ENCODE measurements at places on chromosomes 3 and 15. TPM values are rescaled to one million over a fixed set of nuclear protein-coding genes. Genes with fewer than 3 reads are reported as not detected.

Gene C2CD4A
- total RNA-seq = not detected

Gene PIGZ
- 1.0 TPM for total RNA-seq

Gene ITPKA
- 33.3 TPM for total RNA-seq

Gene UCN2
- total RNA-seq = not detected

Gene IRAK2
- total RNA-seq = 3.1 TPM

Gene DOCK3
- total RNA-seq = 0.02 TPM

Gene FBXO40
- total RNA-seq = not detected

Gene CMTM8
- total RNA-seq = not detected

Gene CIP2A
- total RNA-seq = 31.8 TPM

Gene CBLB
- total RNA-seq = 6.4 TPM

Gene ANXA2
- total RNA-seq = 301 TPM

Gene SLC27A2
- total RNA-seq = 24.4 TPM

Gene ATP13A3
- total RNA-seq = 95.2 TPM

Gene GPR156
- 0.11 TPM for total RNA-seq

Gene CCDC54
- total RNA-seq = not detected

Gene FOXB1
- total RNA-seq = not detected

Gene LZTFL1
- total RNA-seq = 15.3 TPM

Gene TRIM42
- not detected for total RNA-seq

Gene CCDC80
- total RNA-seq = 1.4 TPM

Gene SPSB4
- total RNA-seq = not detected

Gene SEMA3G
- total RNA-seq = not detected

Gene PLA2G4F
- total RNA-seq = 0.02 TPM

Gene CDC25A
- total RNA-seq = 52.0 TPM

Gene ITGA11
- total RNA-seq = not detected

Gene ITIH1
- total RNA-seq = 0.31 TPM

Gene C3orf20
- not detected for total RNA-seq

Gene SLC51B
- total RNA-seq = not detected

Gene WNT5A
- 0.11 TPM for total RNA-seq

Gene BNC1
- not detected for total RNA-seq

Gene CCR8
- total RNA-seq = not detected

Gene GOLGA6L4
- total RNA-seq = 2.1 TPM

Data from K562 (cell line).